ENCODE measurements at places on chromosomes 7 and 10.

GRCh38 chr10:116952729-116953128, 52.3 kb downstream of the SHTN1 start:
- no peak for DNase-seq

DNA sequence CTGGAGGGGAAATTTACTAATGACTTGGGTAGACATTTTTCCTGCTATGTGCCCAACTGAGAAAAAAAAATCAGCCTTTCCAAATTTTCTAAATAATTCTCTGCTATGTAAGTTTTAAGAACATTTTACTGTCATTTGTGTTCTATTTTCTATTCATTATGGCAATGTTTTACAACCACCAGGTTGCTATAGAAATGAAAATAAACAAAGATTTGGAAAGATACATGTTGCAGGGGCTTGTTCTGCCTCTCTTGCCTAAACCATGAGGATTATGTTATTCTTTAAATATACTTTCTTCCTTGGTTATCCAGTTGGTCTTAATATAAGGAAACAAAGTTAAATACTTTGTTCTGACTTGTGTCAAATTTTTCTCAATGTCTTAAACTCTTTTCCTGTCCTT, 257.2 kb downstream of the TWIST1 start:
- DNase-seq, result no peak

DNA sequence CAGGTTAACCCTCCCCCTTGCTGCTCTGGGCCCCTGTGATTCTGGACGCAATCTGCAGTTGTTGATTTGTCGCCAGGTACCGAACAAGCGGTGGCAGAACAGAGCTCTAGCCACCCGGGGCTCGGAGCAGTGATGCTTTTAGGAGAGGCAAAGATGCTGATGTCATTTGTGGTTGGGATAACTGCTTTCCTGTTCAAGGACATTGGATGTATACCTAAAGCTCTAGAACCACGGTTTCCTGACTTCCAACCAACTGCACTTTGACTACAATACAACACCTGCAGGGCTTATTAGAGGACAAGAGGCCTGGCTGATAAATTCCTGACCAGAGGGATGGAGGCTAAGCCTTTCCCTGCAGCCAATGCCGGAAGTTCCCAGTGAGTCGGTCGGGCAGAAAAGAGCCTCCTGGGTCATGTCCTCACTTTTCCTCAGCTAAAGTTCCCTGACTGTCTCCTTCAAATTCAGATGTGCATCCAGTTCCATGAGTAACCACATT, 6.5 kb upstream of the RBM20 start:
- DNase-seq, result no peak

DNA sequence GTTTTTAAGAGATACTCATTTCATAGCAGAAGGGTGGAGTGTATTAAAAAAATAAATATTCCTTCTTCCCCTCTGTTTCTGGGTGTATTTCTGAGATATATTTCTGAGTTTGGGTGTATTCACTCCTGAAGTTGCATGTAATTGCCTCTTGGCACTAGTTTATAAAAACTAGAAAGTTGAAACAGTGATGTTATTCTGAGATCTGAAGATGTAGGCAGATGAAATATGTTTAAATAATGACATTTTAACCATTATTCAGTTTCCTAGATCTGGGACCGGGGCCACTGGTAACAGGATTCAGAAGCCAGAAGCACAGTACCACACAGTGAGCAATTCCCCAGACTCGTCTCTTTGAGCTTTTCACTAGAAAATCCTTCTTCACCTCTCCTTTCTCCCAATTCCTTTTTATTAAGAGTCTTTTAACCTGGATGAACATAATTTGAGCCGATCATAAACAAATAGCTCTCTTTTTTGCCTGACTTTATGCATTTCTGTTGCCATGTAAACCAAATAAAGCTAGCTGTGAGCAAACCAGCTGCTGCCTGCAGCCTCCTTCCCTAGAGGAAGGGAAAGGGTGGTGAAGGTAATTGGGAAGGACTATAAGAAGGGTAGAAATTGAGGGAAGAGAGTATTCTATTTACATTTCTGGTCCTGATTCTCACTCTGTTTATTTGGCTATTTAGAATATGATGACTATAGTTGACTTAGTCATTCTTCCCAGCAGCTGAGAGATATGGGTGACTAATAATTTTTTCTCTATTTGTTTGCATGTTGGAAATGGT, 101.8 kb upstream of the STRIP2 start:
- no peak for DNase-seq

DNA sequence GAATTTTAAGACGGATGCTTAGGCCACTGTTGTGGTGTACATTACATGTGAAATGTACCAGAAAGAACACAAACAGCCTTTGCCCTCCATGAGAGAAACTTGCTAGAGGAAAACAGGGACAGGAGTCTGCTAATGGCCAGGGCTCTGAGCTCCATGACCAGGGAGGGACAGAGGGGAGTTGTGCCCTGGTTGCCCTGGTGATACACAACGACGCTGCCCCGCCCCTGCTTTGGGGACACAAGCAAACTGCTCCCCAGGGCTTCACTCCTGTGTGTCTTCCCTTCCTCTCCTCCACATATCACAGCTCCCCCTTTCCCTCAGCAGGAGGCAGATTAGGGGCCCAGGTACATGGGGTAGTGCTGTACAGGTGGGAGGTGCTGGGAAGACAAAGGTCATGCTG, 36.2 kb downstream of the AMPH start:
- DNase-seq, result no peak

DNA sequence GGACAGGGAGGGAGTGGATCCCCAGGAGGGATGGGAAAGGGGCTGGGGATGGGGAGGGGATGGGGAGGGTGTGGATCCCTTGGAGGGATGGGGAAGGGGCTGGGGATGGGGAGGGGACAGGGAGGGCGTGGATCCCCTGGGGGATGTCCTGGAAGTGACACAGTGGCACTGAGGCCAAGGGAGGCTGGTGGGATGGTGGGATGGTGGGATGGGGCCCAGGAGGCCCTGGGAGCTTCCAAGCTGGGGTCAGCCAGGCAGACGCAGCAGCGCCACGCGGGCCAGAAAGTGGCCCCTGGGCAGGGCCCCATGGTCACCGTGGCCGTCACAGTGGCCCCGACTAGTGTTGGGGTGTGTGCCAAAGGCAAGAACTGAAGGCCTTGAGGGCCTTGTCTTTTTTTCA, 67.8 kb downstream of the INPP5A start:
- no peak for DNase-seq

- DNase-seq, result no peak
Observed at GRCh38 chr10:133034092-133034491, 53.6 kb upstream of the ADGRA1 start.

GRCh38 chr7:148918058-148918596, 34.0 kb upstream of the EZH2 start:
- no peak for DNase-seq

DNA sequence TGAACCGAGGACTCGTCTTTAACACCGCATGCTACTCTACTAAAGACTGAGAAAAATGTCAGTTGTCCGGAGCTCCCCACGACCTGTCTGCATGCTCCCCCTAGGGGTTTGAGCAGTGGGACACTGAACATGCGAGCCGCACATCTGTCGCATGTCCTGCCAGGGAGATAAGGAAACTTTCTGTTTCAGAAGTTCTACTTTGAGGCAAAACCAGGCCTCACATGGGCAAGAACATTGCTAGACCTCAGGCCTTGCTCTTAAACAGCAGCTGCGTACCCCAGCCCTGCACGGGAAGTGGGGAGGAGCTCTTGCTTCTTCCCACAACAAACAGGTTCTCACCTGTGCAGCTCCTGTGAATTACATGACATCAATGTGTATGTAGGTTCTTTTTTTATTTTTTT, 30.3 kb upstream of the HERPUD2 start:
- peak; percentile 39 for DNase-seq

DNA sequence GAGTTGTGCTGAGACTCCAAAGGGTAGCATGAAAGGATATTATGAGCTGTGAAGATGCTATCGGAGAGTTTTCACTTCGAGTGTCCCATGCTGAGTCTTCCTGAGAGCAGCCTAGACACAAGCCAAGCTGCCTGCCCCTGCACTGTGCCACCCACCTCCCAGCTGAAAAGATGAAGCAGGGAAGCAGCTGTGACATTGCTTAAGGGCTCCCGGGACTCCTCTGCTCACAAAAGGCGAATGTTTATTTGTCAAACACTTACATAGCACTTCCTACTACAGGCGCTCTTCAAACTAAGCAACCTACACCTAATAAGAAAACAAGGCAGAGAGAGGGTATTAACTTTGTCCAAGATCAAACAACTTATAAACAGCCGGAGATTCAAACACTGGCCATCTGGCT, 95.6 kb downstream of the OSBPL3 start:
- no peak for DNase-seq

DNA sequence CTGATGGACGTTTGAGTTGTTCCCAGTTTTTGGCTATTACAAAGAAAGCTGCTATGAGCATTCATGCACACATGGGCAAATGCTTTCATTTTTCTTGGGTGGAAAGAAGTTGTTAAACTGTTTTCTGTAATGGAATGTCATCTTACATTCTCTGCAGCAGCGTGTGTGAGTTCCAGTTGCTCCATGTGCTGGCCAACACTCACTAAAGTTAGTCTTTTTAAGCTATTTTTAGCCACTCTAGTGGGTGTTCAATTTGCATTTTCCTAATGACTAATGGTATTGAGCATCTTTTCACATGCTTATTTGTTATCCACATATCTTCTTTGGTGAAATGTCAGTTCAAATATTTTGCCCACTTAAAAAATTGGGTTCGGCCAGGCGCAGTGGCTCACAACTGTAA, 82.8 kb upstream of the COL13A1 start:
- DNase-seq, result no peak

- no peak for DNase-seq
Observed at GRCh38 chr7:99392659-99393354, 15.6 kb downstream of the PDAP1 start.

GRCh38 chr10:96740579-96741281, 20.4 kb upstream of the PIK3AP1 start:
- no peak for DNase-seq

DNA sequence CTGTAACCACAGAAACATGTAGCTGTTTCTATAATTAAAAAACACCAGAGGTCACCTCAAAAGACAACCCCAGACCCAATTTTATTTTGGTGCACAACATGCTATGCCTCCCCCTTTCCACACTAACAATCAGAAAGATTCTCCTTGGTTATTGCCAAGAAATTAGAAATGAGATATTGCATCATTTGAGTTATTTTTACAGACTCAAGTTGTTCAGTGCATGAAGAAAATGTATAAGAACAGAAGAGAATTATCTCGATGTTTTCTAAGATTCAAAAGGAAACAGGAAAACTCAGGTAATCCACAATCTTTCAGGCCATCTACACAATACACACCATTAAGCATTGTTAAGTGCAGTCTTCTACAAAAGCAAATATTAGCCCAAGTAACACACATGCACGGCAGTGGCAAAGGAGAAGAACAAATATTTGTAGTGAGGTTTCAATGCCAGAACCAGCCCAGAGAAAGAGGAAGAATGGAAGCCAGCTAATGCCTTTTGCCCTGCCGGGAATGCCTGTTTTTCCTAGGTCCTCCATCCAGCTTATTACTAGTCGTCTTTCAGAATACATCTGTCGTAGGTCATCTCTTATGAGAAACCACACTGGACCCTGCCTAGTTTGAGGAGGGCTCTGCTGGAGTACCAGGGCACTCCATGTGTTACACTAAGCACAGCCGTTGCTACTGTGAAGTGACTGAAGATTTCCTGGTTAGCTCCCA, 67.6 kb upstream of the C1GALT1 start:
- DNase-seq, result no peak

GRCh38 chr10:73857446-73857845, 16.9 kb downstream of the CAMK2G start:
- peak; percentile 28 for DNase-seq

GRCh38 chr7:44979481-44980392, 922 bp upstream of the MYO1G start:
- no peak for DNase-seq

DNA sequence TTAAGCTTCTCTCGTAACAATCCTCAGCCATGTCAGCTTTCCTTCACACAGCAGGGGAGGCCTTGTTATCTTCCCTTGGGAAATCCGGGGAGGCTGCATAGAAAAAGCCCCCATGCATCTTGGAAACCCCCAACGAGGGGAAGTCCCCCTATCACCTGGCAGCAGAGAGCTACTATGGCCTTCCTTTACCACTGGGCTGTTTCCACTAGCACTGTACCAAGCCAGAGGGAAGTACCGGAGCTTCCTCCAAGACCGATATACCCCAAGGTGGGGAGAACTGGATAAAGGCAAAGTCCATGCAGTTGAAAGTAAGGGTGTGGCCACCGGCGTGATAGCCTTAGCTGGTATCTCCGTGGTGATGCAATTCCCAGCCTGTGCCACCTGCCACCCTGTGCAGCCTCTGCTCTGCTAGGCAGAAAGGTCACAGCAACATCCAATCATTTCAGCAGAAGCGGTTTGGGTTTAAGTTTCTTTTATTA, 4.4 kb upstream of the CLIP2 start:
- no peak for DNase-seq

DNA sequence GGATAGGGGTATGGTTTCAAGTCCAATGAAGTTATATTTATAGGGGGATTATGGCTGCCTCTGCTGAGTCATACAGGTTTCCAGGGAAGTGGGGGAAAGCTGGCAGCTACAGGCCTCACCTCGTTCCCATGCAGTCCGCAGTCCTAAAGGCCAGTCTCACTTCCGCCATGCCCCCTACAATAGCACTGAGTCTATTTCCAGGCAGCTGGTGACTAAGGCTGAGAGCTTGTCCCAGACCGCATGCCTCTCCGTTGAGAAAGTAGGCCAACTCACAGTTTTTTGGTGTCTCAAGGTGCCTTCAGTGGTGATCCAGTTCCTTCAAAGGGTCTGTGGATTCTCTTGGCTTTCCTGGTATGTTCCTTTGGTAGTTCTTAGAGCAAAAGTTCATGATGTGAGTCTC, 203.9 kb upstream of the GLI3 start:
- no peak for DNase-seq

DNA sequence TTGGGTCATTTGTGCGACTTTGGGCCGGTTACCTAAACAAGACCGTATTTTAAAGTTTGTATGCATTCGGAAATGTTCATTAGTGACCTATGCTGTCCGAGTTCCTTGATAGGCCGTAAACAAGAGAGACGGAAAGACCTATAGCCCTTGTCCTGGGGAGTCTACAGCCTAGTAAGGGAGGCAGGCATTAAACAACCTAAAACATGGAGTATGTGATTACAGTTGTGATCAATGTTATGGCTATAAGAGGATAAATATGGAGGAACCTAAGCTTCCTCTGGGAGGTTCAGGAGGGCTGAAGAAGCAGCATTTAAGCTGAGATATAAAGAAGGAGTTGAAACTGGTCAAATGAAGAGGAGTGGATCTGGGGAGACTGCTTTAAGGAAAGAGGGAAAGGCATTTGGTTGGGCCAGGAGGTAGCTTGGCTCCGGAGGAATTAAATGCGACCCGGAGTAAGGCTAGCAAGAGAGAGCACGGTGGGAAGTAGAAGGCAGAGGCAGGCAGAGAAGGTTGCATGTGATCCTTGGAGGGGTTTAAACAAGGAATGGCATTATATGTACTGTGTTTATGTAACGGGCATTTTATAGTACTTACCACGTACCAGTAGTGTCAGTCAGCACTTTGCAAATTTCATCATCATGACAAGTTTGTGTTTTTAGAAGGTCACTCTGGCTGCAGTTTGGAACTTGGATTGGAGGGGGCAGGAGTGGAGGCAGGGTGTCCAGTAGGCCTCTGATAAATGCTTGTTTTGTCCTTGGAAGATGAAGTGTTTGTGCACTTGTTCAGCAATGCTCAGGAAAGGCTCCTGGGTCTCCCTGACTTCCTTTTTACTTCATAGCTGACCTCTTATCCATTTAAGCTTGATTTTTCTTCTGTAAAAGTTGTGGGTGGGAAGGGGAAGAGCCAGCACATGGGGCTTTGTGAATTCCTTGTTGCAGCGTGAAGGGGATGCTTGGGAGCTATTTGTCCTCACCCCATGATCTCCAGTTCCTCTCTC, 1.0 kb upstream of the AVPI1 start:
- no peak for DNase-seq
